ENCODE measurements at places on chromosomes 4 and X. TPM values are rescaled to one million over a fixed set of nuclear protein-coding genes. Genes with fewer than 3 reads are reported as not detected.

GRCh38 chrX:97367125-97367524, 483.4 kb downstream of the RPA4 start:
- no peak for DNase-seq

DNA sequence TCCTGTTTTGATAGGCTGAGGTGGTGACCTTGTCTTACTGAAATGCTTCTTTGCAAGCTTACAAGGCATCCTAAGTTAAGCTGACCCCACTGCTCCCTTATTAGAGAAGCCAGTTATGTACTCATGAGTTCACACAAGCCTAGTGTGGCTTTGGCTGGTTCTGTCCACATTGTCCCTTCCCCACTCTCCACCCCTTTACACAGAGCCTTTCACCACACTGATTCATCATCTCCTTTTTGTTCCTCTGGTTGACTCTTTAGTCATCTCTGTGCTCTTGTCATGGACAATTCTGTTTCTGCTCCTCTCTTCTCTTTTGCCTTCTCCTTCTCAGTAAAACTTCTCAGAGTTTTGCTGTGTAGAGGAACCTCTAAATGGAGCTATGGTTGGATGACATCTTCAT, 4.9 kb downstream of the CHRNA9 start:
- no peak for DNase-seq

GRCh38 chr4:166895771-166896170, 338.5 kb downstream of the SPOCK3 start:
- DNase-seq, result no peak

DNA sequence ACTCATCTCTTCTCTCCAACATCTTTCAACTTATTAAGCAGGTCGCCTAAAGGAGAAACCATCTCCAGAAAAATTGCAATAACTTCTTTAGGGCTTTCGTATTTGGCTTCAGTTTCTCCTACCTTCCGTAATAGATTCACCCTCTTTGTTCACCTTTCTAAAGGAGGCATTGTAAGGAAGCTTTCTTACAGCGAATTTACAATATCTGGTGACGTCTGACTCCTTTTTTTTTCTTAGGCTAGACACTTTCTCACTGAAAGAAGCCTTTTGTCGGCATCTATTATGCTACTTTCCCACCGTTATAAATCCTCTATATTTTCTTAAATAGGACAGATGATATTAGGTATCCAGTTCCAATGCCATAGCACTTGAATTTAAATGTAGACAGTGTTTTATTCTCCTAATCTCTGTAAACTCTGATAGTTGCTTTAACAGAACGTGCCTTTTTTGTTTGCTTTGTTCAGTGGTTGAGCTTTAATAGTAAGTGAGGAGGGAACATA, 302.4 kb downstream of the IL1RAPL1 start:
- DNase-seq, result no peak

- no peak for DNase-seq
Measured at GRCh38 chrX:110804446-110804845, 8.8 kb upstream of the CHRDL1 start.

DNA sequence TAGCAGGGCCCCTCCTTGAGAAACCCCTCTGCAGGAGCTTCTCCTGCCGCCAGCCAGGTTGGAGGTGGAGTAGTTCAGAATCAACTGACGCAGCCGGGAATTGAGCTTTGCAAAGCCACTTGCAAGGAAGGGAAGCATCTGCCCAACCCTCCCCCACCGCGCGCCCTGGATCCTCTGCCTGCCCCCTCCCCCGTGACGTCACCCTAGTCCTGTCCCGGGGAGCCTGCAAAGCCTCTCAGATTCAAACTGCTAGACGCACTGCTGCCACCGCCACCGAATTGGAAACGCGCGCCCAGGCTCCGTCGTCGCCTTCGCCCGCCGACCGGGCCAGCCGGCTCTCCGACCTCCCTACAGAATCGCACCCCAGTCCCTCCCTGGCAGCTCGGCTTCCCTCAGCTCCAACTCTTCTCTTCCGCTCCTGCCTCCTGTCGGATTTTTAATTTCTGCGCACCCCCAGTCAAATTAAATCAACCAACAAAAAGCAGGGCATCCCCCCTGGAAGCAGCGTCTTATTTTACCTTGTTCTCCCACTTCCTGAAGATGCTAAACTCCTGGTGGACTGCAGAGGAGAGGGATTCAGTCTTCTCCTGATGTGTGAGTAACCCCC, 3.8 kb downstream of the SLITRK2 start:
- no peak for DNase-seq

XPNPEP2 gene
- total RNA-seq, result 1.6 TPM

MAGEB17 gene
- not detected for total RNA-seq

WNK3 gene
- 0.03 TPM for total RNA-seq

Data from activated CD8-positive, alpha-beta T cell treated with anti-CD3 and anti-CD28 coated beads, Interleukin-2, amount 10 ng/mL, durations not matched to agents 7 days and 5 days (primary cell).